ENCODE measurements at places on chromosomes 1 and 21.

DNA sequence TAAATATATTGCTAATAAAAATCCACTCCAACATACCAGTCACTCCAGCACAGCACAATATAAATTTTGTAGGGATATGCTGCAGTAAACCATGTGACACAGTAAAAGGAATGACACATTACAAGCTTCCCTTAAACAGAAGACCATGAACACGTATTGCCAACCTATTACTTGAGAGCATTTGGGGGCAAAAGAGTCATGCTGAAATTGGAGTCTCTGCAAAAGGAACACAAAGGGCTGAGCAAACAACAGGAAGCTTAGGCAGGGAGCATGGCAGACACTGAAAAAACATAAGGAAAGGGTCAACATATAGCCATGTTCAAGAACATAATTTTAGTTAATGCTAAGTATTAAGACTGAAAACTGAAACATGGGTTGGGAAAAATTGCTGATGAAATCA, 214.5 kb downstream of the SMYD3 start:
- DNase-seq: no peak

GRCh38 chr21:28687586-28687985, 305.1 kb downstream of the LTN1 start:
- DNase-seq: peak; percentile 43

- no peak for DNase-seq
These were observed 18.7 kb downstream of the SETDB1 start for GRCh38 chr1:150944856-150945255.

DNA sequence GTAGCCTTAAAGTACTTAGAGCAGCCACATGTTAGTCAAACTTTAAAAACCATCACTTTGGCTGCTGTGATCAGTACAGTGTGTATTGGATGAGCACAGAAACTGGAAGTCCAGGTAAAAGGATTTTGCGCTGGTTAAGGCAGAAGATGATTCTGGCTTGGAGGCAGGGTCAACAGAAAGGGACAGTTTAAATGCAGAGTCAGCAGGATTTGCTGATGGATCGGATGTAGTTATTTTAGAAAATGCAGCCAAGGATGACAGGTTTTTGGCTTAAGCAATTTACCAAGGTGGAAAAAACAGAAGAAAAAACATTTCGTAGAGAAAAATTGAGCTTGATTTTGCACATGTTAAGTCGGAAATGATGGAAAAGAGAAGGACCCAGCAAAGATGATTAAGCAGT, 45.9 kb upstream of the MORC3 start:
- peak; percentile 9 for DNase-seq

GRCh38 chr21:26820509-26820908, 24.7 kb downstream of the ADAMTS1 start:
- no peak for DNase-seq

DNA sequence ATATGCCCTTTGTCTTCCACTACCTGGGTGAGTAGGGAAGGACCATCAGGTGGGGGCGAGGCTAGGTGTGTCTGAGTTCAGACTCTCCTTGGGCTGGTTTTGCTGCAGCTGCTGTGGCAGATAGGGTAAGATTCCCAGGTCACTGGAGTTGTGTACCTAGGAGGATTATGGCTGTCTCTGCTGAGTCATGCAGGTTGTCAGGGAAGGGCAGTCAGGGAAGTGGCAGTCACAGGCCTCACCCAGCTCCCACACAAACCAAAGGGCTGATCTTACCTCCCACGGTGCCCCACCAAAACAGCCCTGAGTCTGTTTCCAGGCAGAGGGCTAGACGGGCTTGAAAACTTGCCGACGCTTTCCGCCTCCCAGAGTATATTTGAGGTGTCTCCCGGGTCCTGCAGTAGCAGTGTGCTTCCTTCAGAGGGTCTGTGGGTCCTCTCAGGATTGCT, 201.6 kb upstream of the PLXNA2 start:
- no peak for DNase-seq

DNA sequence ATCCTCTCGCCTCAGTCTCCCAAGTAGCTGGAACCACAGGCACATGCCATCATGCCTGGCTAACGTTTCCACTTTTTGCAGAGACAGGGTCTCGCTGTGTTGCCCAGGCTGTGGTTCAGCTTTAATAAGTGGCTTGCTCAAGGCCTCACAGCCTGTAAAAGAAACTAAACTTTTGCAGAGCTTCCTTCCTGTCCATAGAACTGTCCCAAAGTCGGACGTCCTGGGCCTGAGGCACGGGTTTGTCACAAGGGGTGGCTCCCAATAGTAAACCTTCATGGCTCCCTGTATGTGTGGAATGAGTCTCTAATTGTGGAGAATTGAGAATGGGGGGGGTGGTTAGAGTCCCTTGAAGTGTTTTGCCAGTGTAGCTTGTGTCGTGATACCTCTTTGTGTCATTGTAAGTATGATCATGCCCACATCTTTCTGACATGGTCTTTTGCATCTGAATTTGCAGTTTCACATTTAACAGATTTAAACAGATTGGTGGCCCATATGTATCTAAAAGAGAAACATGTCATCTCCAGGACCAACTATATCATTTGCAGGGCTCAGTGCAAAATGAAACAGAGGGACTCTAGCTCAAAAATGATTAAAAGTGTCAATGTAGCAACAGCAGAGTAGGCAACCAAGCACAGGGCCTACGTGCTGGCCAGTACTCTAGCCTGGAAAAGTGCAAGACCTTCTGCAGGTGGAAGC, 332.1 kb downstream of the KIF26B start:
- no peak for DNase-seq

DNA sequence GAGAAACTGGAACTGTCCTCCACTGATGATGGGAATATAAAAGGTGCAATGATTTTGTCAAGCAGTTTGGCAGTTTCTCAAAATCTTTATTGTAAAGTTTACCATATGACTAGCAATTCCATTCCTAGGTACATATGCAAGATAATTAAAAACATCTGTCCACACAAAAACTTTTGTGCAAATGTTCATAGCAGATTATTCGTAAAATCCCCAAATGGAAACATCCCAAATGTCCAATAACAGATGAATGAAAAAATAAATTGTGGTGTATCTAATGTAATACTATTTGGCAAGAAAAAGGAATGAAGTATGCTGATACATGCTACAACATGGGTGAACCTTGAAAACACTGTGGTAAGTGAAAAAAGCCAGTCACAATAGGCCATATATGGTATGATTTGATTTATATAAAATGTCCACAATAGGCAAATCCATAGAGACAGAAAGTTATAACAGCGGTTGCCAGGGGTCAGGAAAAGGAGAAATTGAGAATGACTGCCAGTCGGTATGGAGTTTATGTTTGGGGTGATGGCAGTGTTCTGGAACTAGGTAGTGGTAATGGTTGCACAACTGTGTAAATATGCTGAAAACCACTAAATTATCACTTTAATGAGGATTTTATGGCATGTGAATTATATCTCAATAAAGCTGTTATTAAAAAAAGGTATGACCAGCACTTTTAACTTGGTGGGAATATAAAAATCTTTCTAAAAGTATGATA, 81.7 kb upstream of the BEND5 start:
- DNase-seq: no peak

DNA sequence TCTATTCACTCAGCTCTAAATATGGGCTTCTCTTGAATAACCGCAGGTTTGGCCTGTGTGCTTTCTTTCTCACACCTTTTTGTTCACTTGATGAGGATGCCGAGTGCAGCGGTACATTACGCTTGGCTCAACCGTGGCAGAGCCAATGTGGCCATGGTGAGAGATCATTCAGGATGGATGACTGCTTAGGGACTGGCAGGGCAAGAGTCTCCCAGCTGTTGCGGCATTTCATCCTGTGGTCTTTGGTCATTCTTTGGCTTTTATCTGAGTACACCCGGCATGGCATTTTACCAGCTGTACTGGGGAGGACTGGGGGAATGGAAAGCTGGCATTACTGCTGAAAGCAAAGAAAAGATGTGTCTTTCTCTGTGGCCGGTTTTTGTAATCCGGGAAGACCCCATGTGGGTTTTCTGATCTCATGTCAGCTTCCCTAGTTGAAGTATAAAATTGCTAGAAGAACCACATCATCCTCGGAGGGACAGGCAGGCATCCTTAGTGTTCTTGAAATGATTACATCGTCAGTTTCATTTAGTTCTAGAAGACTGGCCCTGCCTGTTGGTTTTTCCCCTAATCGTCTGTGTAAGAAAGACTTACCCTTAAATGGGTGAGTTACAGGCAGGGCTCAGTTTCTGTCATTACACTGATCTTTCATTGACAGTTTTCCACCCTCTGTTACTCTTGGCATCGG, 15.1 kb downstream of the PCP4 start:
- DNase-seq: no peak

- no peak for DNase-seq
These were observed 471.4 kb downstream of the PTBP2 start for GRCh38 chr1:97192872-97193572.

DNA sequence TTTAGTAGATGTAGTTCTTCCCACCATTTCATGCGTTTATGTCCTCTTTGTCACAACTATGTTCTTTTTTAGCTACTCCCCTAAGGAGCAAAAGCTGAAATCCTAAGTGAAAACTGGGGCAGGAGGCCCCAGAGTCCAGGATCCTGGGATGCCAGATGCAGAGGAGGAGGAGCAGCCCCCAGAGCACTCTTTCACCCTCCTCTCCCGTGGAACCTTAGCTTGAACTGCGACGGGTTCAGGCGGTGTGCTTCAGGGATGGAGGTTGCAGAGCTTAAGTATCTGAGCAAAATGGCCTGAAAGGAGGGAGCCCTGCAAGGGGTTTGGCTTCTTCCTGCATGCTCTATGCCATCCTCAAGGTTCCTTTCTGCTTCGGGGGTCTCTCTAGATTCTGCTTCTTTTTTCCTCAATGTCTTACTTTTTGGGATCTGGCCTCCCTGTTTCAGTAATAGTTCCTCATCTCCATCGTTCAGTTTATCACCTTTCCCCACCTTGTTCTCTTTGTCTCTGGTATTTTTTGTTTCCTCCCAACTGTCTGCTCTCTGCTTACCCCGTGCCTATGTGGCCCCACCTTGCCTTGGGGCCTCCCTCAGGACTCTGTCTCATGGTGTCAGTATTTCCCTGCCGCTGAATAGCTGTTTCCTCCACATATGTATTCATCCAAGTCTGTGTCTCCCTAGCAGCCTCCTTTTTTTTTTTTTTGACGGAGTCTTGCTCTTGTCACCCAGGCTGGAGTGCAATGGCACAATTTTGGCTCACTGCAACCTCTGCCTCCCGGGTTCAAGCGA, 2.7 kb upstream of the NHLH1 start:
- no peak for DNase-seq

GRCh38 chr1:201842472-201843027, 13.6 kb downstream of the IPO9 start:
- no peak for DNase-seq
